ENCODE measurements at places on chromosomes 3 and 15. TPM values are rescaled to one million over a fixed set of nuclear protein-coding genes. Genes with fewer than 3 reads are reported as not detected.

DNA sequence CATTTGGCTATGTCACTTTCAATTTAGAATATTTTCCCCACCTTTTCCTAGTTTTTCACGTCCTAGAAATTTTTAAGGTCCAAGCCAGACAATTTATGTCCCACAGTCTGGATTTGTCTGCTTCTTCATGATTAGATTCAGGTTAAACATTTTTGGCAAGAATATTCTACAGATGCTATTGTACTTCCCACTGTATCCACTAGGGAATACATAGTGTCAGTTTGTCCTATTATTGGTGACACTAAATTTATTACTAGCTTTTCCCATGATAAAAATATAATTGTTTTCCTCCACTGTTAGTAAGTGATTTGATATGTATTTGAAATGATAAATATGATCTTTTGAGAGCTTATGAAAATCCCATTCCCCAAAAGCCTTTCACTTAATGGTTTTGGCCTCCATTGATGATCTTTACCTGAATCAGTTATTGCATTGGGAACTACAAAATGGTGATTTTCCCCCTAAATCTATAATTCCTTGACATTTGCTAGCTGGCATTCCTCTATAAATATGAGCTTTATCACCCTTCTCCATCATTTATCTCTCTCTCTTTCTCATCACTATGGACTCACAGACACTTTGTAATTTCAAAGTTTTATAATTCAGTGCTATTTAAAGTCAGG, 8.3 kb downstream of the ARL14 start:
- H3K4me1 ChIP-seq, result no peaks in the 10 kb centered on the region
- H3K27me3 ChIP-seq, result no peaks in the 10 kb centered on the region
- no peaks in the 10 kb centered on the region for H3K36me3 ChIP-seq
- no peak overlapping the region for H3K27ac ChIP-seq

GRCh38 chr3:2731843-2732242, 378.3 kb downstream of the IL5RA start:
- no peaks in the 10 kb centered on the region for H3K4me1 ChIP-seq
- H3K27me3 ChIP-seq, result no peaks in the 10 kb centered on the region
- no peaks in the 10 kb centered on the region for H3K36me3 ChIP-seq
- H3K4me3 ChIP-seq, result no peak overlapping the region

DNA sequence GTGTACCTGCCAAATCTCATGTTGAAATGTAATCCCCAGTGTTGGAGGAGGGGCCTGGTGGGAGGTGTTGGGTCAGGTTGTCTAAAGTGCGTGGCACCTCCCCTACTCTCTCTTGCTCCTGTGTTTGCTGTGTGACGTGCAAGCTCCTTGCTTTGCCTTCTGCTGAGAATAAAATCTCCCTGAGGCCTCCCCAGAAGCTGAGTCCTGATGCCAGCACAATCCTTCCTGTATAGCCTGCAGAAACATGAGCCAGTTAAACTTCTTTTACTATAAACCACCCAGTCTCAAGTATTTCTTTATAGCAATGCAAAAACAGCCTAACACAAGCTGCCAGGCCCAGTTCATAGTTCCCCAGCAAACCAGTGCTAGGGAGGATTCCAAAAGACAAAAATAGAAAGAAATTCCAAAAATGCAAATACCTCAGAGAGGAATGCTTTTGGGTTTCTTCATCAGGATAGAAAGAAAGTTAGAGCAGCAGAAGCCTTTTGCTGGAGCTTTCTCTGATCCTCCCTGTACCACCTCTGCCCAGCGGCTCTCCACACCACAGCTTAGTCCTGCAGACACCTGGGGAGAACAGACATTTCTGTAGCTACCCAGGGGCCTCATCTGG, 25.9 kb upstream of the CDV3 start:
- H3K27me3 ChIP-seq, result no peaks in the 10 kb centered on the region
- peaks cover 18% of the 10 kb centered on the region for H3K4me1 ChIP-seq
- H3K4me3 ChIP-seq, result no peak overlapping the region
- no peak for DNase-seq
- H3K27ac ChIP-seq, result peak overlapping the region; percentile 84

GRCh38 chr3:127037971-127038446, 55.1 kb downstream of the PLXNA1 start:
- peaks cover 23% of the 10 kb centered on the region for H3K4me1 ChIP-seq
- peaks cover 9% of the 10 kb centered on the region for H3K36me3 ChIP-seq
- no peak overlapping the region for H3K27ac ChIP-seq
- H3K4me3 ChIP-seq, result no peak overlapping the region

Gene RASGRP1
- 0.26 TPM for total RNA-seq

Gene SMCO1
- not detected for total RNA-seq

Gene KBTBD13
- total RNA-seq, result not detected

All from osteocyte (in vitro differentiated cells).